NCI-H345 (cell line): ENCODE measurements at places on chromosomes 7 and 10.
A peak's percentile ranks its signal among the peaks of the same experiment; 100 is the strongest.

GRCh38 chr7:16851829-16852228 is 30.0 kb downstream of the AGR3 start:
- no peak for DNase-seq

- peak; percentile 32 for DNase-seq
Observed at GRCh38 chr7:774161-775109, 47.4 kb upstream of the PRKAR1B start.

- DNase-seq, result no peak
Observed at GRCh38 chr7:100865372-100865911, 1.7 kb upstream of the TRIP6 start.

- DNase-seq, result no peak
Observed at GRCh38 chr10:129888784-129889616, 75.1 kb downstream of the EBF3 start.

- no peak for DNase-seq
Observed at GRCh38 chr10:131645756-131646155, 255.1 kb upstream of the PPP2R2D start.
